ENCODE measurements at places on chromosomes 7 and 10. TPM values are rescaled to one million over a fixed set of nuclear protein-coding genes. Genes with fewer than 3 reads are reported as not detected.

STARD3NL gene
- 34.5 TPM for total RNA-seq

ZNF138 gene
- 4.3 TPM for total RNA-seq

SPRN gene
- under 0.01 TPM for total RNA-seq

PNLIPRP3 gene
- not detected for total RNA-seq

CALHM3 gene
- 0.27 TPM for total RNA-seq

PPP1R9A gene
- total RNA-seq = 4.0 TPM

SFTPA2 gene
- not detected for total RNA-seq

TMEM60 gene
- 6.2 TPM for total RNA-seq

TRPV6 gene
- total RNA-seq = under 0.01 TPM

PIK3CG gene
- total RNA-seq = 51.2 TPM

PTCD1 gene
- total RNA-seq = 8.9 TPM

SEC61G gene
- total RNA-seq = 47.7 TPM

ANKRD2 gene
- not detected for total RNA-seq

DENND2A gene
- not detected for total RNA-seq

WDR37 gene
- total RNA-seq = 18.0 TPM
